Globus pallidus (tissue), 1 donor: ENCODE measurements at places on chromosomes 11 and 22.

DNA sequence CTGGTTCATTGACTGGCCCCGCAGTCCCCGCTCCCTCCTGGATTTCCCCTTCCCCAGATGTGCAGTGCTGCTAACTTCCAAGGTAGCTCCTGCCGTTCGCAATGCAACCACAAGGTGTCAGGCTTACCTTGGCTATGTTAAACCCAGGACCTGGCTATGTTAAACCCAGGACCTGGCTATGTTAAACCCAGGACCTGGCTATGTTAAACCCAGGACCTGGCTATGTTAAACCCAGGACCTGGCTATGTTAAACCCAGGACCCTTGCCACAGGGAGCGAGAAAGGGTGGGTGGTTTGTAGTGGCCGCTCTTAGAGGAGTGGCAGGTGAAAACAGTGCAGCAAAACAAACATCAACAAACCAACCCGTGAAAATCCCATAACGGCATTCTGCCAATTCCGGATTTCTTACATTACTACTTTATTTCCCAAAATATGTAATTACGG lies 2.9 kb upstream of the ADAMTS8 start:
- DNase-seq, result peak; percentile 66

GRCh38 chr11:19237813-19238212 lies 2.9 kb downstream of the E2F8 start:
- no peak for DNase-seq

GRCh38 chr11:72308226-72309073 lies 64.5 kb upstream of the PHOX2A start:
- DNase-seq, result no peak

GRCh38 chr22:40265783-40266182 lies 80.5 kb upstream of the ADSL start:
- no peak for DNase-seq

- no peak for DNase-seq
Measured at GRCh38 chr22:45197606-45198462, 34.1 kb downstream of the NUP50 start.

- peak; percentile 27 for DNase-seq
Measured at GRCh38 chr22:40463017-40463631, 92.7 kb downstream of the SGSM3 start.

DNA sequence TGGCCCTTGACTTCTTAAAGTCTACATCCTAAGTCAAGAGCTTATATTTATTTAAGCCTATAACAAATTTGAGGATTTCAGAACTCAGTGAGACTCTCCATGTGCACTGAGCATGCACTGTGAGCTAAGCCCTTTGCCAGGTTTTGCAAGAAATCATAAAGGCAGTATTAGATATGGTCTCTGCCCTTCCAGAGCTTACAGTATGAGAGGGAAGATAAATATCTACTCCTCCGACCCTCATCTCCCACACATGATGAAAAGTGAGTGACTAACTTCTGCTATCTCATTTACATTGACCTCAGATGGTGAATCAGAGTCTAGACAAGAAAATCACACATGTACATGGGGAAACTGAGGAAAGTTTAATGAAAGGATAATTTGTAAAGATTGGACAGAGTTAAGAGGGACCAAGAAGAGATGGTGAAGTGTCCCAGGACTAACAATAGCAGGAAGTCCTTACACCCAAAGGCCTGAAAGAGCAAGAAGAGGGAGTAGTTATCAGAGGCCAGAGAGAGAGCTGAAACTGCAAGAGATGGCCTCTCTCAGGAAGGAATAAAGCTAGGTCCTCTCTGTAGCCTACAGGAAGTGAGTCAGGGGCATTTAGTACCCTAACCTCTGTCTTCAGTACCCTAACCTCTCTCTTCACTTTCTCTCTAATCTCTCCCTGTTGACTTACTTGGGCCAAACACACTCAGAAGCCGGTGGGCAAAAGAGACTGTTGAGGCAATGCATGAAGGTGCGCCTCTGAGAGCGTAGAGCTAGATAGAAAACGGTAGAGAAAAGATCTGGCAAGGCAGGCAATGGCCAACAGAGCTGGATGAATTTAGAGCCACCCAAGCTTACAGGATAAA lies 23.0 kb upstream of the BLID start:
- DNase-seq, result no peak

DNA sequence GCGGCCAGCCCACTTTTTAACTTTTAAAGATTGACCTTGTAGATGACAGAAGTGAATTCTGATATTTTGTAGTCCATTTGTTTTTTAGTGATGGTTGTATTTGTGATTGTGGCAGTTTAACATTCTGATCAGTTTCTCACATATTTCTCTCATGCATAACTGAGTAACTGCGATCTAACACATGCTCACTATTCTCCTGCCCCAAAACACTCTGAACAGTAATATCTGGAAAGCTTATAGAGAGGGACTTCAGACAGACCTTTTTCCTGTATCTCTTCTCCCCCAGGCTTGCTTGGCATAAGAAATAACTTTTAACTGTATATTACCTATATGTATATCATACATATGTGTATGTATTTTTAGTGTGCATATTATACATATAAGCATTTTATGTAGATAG lies 37.3 kb upstream of the MYO18B start:
- DNase-seq, result no peak

- DNase-seq, result no peak
Measured at GRCh38 chr11:227824-228379, 8.2 kb downstream of the SIRT3 start.

GRCh38 chr11:116997071-116997470 lies 101.2 kb downstream of the SIK3 start:
- no peak for DNase-seq

DNA sequence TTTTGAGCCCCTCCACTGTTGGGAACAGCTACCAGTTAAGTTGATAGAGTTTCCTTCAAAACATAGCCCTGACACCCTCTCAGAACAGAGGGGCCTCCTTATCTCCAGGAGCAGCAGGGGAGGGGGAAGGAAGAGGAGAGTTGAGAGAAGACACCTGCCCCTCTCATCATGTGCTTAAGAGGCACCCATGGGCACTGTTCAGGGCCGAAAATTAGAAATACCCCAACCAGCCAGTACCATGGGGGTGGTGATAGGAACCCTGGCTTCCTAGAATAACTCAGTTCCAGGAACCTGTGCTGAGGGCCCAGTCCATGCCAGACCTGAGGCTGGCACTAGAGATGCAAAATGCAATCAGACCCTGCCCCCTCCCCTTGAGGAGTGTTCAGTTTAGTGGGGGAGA lies 9.3 kb upstream of the GDPD5 start:
- DNase-seq, result no peak

- DNase-seq, result no peak
Measured at GRCh38 chr11:33920838-33921613, 29.1 kb upstream of the LMO2 start.

- no peak for DNase-seq
Measured at GRCh38 chr11:134365011-134365925, 33.5 kb downstream of the GLB1L2 start.

- peak; percentile 63 for DNase-seq
Measured at GRCh38 chr11:74672956-74673692, 58.1 kb downstream of the CHRDL2 start.

DNA sequence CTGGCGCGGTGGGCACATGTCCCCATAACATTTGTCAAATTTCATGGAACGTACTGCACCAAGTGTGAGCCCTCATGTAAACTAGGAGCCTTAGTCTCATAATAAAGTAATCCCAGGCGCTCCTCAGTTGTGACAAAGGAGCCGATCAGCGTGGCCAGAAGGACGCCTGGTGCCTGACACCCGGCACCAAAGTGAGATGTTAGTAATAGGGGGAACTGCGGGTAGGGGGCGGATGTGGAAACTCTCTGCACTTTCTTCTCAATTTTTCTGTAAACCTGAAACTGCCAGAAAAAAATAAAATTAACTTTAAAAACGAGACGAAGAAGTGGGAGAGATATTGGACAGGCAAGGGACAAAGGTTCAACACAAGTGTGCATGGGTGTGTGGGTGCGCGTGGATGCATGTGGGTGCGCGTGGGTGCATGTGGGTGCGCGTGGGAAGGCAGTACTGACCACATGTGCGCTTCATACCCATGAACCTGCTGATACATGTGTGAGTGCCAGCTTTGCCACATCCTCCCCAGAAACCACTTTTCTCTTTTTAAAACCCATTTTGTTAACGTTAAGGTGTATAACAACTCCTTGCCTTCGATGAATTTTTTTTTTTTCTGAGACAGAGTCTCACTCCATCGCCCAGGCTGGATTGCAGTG lies 55.4 kb upstream of the LINC01488 start:
- no peak for DNase-seq

DNA sequence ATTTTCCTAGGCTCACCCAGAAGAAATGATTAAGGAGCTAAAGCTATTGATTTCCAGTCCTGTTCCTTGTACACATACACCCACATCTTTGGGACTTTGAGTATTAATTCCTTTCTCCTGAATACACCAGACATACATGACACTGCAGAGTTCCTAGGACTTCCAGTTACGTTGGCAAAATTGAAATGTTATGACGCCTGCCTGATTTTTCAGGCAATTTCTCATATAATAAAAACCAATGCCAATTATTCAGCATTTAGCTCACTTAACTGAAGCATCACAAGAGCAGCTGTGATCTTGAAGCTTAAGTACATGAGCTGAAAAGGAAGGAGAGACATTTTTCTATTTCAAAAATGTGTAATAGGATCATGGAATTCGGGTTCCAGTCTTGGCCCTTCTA lies 4.5 kb downstream of the CLMP start:
- no peak for DNase-seq

DNA sequence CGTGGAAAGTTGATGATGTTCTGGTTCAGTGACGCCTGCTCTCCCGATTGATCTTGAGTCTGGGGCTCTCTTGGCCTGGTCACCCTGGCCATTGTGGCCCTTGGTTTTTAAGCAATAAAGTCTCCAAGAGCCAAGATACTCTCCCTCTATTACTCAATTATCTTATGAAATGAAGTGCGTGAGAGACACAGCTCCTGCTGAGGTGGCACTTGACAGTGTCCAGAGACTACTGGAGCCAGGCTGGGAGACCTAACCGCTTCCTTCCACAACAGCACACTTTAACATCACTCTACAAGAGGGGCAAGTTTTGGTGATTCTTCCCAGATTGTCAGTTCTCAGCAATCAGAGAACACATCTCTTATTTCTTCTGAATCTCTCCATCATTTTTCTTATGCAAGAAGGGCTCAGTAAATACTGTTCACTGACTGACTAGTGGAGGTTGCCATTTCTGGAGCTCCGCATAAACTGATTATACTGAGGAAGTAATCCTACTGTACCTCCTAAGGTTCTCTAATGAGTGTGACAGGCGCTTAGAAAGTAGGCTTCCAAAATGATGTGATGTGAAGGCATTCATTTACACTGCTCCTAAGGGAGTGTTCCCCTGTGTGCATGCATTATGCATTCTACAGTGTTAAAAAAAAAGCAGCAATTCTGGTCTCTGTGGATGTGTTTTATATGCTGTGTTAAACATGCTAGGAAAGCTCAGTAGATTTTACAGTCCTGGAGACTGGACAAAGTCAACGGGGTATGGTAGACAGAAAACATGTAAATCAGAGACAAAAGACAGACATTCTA lies 968.0 kb downstream of the OPCML start:
- DNase-seq, result no peak

GRCh38 chr11:122214567-122214966 lies 98.6 kb upstream of the BLID start:
- DNase-seq, result no peak

- no peak for DNase-seq
Measured at GRCh38 chr11:46984987-46985386, 48.4 kb downstream of the CSTPP1 start.

GRCh38 chr11:23932485-23932898 lies 564.4 kb upstream of the LUZP2 start:
- DNase-seq, result no peak

DNA sequence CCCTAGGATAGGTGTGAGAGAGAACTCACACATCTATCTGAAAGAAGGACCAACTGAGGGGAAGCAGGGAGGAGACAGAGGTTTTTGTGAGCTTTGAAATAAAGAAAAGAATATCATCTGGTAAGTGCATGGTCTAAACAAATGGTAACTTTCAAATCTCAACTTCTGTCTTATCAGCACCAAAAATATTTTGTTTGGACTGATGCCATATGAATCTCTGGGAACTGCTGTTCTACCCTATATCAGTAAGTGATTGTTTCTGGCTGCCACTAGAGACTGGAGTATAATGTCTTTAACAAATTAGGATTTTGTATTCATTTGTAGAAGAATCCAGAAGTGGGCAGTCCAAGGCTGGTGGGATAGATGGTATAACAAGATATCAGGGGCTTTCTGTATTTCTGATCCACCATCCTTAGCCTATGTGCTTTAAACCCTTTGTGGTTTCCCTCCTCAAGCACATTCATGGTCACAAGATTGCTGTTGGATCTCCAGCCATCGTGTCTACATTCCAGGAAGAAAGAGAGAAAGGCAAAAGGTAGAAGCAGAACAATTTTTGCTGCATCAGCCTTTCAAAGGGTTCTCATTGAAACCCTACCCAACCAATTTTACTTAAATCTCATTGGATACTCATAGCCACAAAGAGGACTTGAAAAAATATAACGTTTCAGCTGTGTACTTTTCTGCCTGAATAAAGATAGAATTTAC lies 4.7 kb downstream of the HEPHL1 start:
- no peak for DNase-seq

- no peak for DNase-seq
Measured at GRCh38 chr11:115623021-115623451, 118.8 kb upstream of the CADM1 start.

DNA sequence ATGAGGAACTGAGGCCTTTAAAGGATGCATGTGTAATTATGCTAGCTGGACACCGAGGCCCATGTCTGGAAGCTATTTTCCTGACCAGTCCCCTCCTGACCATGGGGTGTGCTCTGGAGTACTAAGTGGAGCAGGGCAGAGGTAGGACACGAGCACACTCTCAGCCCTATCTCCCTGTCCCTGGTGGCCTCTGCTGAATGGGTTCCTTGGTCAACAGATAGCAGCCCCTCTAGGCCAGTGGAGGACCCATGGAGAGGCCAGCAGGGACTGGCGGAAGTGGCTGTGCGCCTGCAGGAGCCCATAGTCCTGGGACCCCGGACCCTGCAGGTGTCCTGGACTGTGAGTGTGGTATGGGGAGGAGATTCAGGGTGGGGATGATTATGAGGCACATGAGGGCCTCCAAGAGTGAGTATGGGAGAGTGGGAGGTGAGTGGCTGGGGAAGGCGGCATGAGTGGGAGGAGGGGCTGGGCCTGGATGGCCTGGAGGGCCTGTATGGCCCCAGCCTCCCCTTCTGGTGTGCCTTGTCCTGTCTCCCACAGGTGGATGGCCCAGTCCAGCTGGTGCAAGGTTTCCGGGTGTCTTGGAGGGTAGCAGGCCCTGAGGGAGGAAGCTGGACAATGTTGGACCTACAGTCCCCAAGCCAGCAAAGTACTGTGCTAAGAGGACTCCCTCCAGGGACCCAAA lies 9.5 kb downstream of the ROBO3 start:
- DNase-seq, result no peak

DNA sequence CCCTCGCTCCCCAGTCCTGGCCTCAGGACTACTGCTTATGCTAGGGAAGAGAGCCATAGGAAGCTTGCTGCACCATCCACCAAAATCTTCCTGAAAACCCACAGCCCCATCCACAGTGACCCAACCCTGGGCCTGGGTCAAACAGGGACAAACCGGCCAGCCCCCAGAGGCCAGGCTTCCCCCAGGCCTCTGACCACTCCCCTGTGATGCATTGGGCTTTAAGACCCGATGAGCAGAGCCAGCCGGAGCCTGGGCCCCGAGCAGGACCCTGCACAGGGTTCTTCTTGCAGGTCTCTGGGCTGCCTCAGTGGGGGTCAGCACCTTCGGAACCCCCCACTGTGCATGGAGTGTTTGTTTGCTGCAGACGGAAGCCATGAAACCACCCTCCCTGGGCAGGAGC lies 583.7 kb downstream of the BRD1 start:
- DNase-seq, result no peak
